ENCODE measurements at places on chromosomes 6 and 20.
A peak's percentile ranks its signal among the peaks of the same experiment; 100 is the strongest.

- no peak for DNase-seq
Measured at GRCh38 chr6:87661016-87661415, 41.0 kb downstream of the AKIRIN2 start.

DNA sequence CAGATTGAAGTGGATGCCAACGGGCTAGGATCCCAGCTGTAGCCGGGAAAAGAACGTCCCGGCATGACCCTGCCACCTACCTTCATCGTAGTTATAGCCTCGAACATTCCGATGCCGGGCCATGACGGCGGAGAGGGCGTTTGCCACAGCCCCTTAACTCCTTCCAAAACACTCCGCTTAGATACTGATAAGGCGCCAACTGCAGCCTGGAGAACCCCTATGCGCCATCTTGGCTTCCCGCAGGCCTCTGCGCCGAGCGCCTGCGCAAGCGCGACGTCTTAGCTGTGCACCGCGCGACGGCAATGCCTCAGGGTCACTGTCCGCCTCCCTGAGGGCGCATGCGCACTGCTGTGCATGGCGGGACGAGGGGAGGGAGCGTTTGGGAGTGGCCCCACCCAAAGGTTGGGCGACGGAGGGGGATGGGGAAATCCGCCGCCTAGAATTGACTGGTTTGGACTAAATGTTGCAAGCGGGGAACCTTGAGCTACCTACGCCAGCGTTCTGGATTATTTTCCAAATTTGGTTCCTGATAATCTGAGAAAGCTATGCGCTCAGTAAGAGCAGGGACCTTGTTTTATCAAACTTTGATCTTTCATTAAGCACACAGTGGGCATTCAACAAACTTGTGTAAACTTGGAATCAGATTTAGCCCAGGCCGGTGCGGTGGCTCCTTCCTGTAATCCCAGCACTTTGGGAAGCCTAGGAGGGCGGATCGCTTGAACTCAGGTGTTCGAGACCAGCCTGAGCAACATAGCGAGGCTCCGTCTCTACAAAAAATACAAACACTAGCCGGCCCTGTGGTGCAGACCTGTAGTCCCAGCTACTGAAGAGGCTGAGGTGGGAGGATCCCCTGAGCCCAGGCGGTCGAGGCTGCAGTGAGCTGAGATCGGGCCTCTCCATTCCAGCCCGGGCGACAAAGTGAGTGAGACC lies at the start of gene HBS1L:
Gene HBS1L (minus strand): TSS at position 254 of the 930 bp plus-strand sequence. CDS start 131 bp downstream, at position 123.
- peak; percentile 100 for DNase-seq

DNA sequence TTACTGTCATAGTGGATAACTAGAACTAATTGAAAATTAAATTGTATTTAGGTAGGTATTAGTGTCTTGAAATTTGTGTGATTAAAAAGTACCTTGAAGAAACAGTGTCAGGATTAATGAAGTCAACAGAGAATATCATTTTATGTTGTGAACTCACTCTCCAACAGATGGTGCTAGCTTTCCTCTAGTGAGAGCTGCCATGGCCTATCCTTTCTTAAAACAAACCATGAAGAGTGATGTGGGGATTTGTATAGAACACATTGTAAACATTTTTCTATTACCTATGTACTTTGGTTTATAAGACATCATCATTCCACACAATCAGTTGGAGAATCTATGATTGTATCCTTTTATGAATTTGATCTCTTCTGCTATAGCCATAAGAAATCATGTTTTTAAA lies 4.8 kb upstream of the SRSF12 start:
- peak; percentile 61 for DNase-seq

DNA sequence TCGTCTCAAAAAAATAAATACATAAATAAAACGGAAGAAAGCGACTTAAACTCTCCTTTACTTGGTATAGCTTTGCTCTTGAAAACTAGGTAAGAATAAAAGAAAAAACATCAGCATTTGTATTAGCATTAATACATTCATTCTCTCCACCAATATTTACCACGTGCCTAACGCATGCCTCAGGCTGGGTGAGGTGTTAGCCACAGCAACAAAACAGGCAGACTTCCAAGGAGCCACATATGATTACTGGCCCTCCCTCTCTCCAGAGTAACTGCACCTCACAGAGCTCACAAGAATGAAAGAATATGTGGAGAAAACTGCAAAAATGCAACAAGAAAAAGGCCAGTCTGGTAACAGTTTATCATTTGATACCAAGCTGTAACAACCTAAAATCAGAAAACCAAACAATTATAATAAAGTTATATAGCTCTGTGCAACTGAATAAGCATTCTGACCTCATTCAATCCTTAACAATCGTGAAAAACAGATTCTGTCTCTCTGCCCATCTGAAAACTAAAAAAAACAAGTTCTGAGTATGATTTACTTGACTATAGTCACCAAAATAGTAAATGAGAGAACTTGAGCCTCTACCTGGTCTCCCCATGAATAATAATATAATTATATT lies 5.2 kb downstream of the NAPB start:
- DNase-seq: peak; percentile 67

GRCh38 chr20:58646257-58646656 lies 4.8 kb upstream of the STX16 start:
- no peak for DNase-seq

DNA sequence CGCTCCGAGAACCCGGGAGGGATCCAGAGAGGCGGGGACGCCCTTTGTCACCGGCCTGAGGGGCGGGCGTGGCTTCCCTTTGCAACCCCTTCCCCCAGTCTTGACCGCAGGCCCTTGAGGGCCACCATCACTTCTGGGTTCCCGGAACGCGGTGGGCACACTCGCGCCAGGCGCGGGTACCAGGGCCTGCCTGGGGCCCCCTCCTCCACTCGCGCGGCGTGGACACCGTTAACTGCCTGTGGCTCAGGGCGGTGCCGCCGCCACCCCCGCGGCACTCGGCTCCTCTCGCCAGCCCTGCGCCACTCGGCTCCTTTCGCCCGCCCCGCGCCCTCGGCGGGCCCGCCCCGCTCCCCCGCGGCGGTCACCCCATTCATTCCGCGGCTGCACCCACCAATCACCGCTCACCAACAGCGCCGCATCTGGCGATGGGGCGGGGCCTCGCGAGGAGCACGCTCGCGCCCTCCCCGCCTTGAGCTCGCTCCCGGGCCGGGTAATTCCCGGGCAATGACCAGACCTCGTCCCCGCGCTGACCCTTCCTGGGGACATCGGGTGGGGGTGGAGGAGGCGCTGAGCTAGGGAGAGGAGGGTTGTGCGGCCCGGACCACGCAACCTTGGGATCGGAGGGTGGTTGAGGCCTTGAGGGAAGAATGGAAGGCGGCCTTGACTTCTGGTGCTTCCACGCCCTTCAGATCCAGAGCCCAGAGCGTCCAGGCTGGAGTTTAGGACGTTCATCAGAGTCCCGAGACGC lies 10.5 kb upstream of the ELOVL5 start:
- DNase-seq: peak; percentile 99

- DNase-seq: no peak
Measured at GRCh38 chr6:155130161-155130853, 133.5 kb upstream of the CLDN20 start.

- peak; percentile 23 for DNase-seq
Measured at GRCh38 chr6:104633125-104633524, 226.6 kb downstream of the HACE1 start.

- DNase-seq: peak; percentile 65
Measured at GRCh38 chr6:165119231-165120020, 190.0 kb downstream of the C6orf118 start.

DNA sequence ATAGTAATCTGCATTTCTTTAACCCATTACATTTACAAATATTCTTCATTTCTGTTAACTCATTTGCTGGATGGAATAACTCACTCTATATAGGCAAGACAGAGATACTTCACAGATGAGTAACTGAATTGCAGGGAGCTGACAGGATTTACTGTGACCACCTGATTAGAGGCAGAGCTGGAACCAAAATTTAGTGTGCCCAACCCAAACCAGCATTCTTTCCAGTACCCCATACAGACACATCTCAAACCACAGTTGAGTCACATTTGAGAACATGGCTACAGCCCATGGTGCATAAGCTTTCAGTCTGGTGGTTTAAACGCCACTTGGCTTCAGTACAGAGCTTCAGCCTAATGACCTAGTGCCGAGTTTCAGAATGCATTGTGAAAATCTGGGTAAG lies 138.4 kb upstream of the TENT5A start:
- peak; percentile 95 for DNase-seq

- DNase-seq: no peak
Measured at GRCh38 chr6:135073756-135074393, 19.3 kb upstream of the HBS1L start.

- DNase-seq: no peak
Measured at GRCh38 chr6:168607272-168608112, 166.5 kb downstream of the SMOC2 start.

DNA sequence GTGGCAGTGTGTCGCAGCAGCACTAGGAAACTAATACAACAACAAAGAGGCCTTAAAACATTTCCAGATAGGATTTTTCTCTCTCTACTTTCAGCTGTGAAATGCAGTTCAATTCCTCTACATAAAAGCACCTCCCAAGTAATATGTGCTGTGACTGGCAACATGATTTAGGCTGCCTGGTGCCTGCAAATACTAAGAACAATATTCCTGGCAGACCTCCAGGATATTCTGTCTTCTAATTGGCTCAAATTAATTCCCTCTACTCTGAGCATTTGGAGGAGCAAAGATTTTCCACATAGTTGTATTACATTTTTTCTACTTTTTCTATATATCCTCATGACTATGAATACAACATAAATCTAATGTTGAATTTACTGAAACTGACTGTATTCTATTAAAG lies 33.2 kb downstream of the SCGN start:
- no peak for DNase-seq

DNA sequence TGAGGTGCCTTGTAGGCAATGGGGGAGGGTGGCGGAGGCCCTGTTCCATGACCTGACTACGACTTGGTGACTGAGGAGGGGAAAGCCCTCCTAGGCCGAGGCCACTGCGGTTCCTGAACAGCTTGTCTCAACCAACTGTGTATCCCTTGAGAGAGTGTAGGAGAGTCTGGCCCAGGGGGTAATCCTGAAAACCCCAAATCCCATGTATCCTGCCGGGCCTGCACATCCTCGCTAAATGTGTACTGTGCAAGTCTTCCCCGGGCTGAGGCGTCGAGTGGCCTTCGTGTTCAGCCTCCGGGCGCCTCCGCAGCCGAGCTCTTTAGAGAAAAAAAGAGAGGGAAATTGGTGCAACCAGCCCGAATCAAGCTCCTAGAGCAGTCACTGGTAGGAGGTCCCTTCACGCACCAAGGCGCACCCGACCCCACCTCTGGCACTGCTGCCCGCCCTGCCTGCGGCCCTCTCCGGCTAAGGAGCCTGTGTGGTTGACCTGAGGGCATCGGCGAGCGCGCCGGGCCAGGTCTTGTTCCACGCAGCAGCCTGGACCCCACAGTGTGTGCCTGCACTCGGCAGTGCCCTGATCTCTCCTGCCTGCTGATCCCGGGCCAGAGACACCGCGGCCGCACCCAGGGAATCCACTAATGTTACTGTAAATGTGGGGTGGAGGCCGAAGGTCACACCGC lies 7.3 kb downstream of the SIM1 start:
- DNase-seq: no peak

Data from astrocyte of the hippocampus (primary cell).